Amniotic stem cell (primary cell): ENCODE measurements at places on chromosomes 4 and X.

GRCh38 chr4:5893004-5893580 is at the start of gene CRMP1:
Gene CRMP1 (minus strand): TSS chr4:5893086. CDS start chr4:5892969, 117 bp downstream.
- DNase-seq = no peak

DNA sequence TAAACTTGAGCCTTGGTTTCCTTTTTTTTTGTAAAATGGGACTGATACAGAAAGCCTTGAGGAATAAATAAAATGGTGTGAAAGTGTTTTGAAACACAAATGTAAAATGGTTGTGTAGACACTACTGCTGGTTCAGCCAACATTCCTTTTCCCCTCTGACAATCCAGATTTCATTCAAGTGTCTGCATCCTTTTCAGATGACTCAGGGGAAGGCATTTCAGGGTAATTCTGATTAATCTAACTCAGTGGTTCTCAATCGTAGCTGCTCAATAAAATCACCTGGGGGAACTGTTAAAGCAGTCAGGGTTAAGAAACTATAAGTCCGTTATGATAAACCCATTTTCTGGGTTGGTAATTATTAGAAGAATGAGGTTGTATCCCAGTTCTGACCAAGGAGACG is 4.6 kb downstream of the ARHGAP10 start:
- DNase-seq = peak; percentile 43

DNA sequence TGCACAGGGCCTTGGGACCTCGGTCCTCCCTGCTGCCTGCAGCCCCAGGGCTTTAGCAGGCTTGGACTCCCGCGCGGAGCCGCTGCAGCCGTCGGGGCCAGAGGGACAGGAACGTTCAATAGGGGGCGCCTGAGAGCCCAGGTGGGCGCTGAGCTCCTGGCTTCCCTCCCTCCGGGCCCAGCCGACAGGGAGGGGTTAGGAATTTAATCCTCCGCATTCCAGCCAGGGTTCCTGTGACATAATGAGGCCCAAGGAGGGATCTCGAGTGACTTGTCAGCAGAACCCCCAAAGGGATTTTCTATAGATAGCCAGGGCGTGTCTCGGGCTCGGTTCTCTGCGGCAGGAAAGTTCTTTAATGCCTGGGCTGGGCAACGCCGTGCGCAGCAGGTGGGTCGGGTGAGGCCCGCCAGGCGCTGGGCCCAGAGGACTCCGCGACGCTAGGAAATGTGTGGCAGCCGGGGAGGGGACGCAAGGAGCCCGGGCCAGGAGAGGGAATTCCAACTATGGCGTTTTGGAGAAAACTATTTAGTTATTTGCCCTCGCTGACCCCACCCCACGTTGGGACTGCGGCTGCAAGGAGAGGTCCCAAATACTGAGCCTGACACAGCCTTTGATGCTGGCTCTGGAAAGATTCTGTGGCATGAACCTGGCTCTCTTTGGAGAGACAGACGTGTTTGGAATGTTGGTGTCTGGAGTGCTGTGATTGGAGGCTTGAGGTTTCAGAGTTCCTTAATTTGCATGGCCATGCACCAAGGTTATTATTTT is 285.2 kb upstream of the GATB start:
- no peak for DNase-seq

GRCh38 chr4:29467044-29467717 is 1253.0 kb upstream of the PCDH7 start:
- no peak for DNase-seq

GRCh38 chr4:29289118-29289517 is 1431.1 kb upstream of the PCDH7 start:
- DNase-seq = no peak

DNA sequence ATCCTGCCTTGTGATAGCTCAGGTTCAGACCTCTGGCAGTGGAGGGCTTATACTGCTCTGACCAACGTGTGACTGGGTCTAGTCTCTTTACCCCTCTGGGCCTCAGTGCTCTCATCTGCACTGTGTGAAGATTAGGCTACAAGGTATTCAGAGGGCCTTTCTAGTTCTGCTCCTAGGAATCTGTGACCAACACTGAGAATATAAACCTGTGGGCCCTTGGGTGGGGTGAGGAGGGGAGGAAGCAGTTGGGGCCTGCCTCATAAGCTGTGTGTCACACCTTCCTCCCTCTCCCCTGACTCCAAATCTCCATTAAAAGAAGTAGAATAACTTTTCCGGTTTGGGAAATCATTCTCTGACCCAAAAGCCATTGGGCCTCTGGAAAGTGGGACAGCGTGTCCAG is 66.3 kb upstream of the MSN start:
- DNase-seq = no peak

DNA sequence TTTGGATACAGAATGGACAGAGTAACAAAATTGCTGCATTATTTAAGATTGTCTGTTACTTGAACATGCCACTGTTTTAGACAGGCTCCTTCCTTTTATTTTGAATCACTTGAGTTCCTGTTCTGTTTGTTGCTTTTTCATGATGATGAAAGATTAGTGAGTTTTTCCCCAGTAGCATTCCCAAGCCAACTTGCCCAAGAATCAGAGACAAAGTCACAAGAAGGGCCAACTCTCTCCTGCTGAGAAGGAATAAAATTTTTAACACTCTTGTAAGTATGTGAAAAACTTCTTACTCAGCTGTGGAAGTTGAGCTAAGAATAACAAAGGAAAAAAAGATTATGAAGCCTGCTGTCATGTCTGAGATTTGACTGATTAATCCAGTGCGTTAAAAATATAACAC is 104.2 kb downstream of the KLHL8 start:
- DNase-seq = no peak

- no peak for DNase-seq
These were observed 57.1 kb upstream of the PRDM8 start for GRCh38 chr4:80140194-80140593.

GRCh38 chrX:146481735-146482134 is 327.8 kb upstream of the CXorf51B start:
- no peak for DNase-seq

- no peak for DNase-seq
These were observed 181.7 kb upstream of the AGTR2 start for GRCh38 chrX:115988825-115989224.

DNA sequence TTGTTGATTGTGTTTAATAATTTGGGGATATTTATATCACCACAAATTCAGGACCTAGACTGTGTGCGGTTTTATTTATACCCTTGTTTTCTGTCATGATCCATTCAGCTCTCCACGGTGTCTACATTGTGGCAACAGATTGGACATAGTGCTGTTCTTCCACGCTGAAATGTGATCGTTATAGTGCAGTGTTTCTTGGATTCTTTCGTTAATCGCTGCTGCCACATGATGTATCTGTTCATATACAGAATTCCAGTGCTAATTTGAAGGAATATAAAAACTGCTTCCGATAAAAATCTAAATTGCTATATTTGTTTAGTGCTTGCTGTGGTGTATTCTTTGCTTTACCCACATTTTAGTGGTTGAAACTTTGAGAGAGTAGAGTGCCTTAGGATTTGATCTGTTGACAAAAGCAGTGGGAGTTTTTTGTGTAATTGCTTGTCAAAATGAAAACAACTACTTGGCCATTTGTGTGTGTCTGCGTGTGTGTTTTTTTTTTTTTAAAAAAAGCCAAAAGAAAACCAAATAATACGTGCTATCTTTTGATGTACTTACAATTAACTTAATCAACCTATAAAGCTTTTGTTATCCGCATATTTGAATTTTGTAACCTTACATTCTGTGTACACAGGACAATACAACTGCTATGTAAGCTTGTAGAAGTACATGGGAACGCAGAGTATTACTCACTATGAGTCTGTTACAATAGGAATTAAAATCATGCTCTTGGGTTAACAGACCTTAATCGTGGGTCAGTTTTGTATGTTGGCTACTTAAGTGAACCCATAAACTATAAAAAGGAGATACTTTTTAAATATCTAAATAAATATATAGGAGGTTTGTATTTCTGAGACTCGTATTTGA is 353.3 kb downstream of the ARHGAP24 start:
- no peak for DNase-seq

- DNase-seq = no peak
These were observed 25.3 kb downstream of the FBXW7 start for GRCh38 chr4:152510349-152511147.

GRCh38 chrX:2521927-2522386 is 21.2 kb upstream of the DHRSX start:
- no peak for DNase-seq

- no peak for DNase-seq
These were observed 10.7 kb upstream of the CPE start for GRCh38 chr4:165368114-165368513.

DNA sequence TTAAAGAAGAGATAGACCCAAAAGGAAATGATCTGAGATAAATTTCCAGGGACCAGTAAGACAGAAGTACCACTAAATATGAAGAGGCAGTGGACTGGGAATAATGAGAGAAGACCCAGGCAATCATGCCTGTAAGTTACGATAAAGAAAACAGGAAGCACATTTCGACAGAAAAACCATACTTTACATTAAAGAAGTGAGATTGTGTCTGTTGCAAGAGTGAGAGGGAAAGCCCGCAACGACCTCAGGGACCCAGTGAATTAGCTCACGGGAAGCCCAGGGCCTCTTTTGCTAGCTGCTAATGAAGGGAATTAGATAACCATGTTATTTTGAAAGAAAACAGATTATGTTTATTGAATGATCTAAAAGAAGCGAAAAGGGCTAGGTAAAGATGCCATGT is 28.9 kb upstream of the ACSL1 start:
- DNase-seq = no peak

GRCh38 chr4:165299399-165300060 is 27.9 kb upstream of the MSMO1 start:
- DNase-seq = no peak

DNA sequence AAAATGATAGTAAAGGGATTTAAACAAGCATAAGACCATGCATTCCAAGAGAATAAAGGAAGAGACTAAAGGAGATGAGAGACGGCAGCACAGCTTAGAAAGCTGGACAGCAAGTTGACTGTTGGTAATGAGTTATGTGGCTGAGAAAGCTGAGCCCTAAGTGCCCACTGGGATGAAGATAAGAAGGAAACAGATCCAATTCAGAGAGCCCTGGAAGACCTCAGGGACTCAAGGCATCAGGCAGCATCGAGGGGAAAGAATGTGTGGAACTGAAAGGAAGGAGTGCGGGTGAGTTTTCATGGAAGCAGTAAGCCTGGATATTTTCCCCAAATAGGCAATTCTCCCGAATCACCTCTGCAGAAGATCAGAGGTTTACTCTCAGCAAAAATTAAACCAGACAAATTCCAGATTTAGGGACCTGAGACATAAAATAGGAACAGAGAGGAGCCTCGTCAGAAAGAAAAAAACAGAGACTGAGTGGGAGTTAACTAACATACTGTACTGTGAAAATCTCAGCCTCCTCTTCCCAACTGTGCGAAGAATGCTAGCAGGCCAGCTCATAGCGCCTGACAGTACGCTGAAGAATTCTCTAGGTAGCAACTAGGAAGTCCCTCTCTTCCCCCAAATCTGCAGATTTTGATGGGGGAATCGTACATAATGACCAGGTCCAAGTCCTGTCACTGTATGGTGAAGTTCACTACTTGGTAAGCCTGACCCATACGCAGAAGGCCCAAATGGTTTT is 187.7 kb upstream of the TAPT1 start:
- no peak for DNase-seq

GRCh38 chr4:163568843-163569242 is 74.4 kb downstream of the TMA16 start:
- no peak for DNase-seq

- peak; percentile 29 for DNase-seq
These were observed 8.2 kb upstream of the IQCM start for GRCh38 chr4:149823769-149824221.

DNA sequence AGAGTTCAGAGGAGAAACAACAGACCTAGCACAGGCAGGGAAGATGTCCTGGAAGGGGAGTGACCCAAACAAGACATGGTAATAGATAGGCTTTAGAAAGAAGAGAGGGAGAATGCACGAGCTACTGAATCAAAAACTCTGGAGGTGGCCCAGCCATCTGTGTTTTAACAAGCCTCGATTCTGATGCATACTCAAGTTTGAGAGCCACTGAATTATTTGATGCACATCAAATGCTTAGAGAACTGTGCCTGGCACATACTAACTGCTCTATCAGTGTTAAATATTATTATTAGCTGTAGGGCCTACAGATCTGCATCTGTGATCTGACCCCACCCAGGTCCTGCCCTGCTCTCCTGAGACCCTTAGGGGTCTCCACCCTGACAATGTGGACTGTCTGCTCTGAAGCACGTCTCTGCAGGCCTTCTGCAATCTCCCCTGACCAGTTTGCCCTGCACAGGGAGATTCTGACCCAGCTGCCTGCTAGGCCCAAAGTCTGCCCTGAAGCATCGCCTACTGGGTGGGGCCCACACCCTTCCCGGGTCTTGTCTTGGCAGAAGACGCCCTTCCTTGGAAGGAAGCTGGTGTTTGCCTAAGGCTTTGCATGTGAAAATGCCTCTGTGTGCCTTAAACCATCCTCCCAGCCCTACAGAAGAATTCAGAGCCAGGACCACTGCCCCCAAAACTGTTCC is 201.5 kb upstream of the KLF3 start:
- DNase-seq = no peak

DNA sequence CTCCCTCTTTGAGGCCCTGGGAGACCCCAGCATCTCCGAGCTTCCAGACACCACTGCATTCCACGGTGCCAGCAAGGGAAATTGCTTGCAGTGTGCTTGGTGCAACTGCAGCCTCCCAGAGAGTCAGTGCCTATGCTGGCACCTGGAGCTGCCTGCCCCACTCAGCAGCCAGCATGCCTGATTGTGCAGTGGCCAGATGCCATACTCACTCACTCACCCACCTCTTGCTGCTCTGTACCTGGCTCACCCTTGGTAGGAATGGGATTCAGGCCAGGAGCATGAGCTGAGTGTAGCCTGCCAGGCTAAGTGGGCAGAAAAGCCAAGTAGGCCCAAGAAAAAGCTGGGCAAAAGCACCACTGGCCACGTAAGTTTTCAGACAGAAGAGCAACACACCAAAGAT is 651.4 kb downstream of the GABRG1 start:
- no peak for DNase-seq

- DNase-seq = no peak
These were observed 2.5 kb downstream of the DDX3X start for GRCh38 chrX:41336447-41336846.

DNA sequence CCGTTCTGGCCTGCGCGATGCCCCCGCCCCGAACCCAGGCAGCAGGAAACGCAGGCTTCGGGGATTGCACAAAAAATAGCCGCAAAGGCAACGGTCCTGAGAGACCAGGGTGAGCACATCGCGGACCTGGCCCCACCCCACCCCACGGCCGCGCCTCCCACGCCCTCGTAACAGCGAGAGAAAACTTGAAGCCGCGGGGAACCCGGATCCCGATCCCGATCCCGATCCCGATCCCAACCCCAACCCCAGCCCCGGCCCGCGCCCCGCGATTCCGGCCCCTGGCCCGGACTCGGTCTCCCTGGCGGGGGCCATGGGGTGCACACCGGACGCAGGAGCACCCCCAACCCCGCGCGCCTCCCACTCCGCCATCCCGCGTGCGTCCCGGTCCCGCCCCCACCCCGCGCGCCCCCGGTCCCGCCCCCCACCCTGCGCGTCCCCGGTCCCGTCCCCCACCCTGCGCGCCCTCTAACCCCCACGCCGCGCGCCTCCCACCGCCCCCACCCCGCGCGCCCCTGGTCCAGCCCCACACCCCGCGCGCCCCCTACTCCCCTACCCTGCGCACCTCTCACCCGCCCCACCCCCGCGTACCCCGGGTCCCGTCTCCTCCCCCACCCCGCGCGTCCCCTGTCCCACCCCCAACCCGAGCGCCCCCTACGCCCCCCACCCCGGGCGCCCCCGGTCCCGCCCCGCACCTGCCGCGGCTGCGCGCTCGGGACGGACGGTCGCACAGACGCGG is 29.0 kb downstream of the NOP14 start:
- DNase-seq = no peak

GRCh38 chr4:23851464-23851863 is 38.4 kb downstream of the PPARGC1A start:
- no peak for DNase-seq
